ENCODE measurements at places on chromosomes 1 and 21.

GRCh38 chr1:229237320-229237719, 33.6 kb upstream of the RAB4A start:
- DNase-seq = no peak

- no peak for DNase-seq
Measured at GRCh38 chr1:55673416-55673815, 458.3 kb upstream of the USP24 start.

- no peak for DNase-seq
Measured at GRCh38 chr1:40316595-40317393, at the start of gene COL9A2. Gene COL9A2, minus strand, starts transcription at chr1:40317286. Its CDS starts 89 bp downstream, at chr1:40317197.

DNA sequence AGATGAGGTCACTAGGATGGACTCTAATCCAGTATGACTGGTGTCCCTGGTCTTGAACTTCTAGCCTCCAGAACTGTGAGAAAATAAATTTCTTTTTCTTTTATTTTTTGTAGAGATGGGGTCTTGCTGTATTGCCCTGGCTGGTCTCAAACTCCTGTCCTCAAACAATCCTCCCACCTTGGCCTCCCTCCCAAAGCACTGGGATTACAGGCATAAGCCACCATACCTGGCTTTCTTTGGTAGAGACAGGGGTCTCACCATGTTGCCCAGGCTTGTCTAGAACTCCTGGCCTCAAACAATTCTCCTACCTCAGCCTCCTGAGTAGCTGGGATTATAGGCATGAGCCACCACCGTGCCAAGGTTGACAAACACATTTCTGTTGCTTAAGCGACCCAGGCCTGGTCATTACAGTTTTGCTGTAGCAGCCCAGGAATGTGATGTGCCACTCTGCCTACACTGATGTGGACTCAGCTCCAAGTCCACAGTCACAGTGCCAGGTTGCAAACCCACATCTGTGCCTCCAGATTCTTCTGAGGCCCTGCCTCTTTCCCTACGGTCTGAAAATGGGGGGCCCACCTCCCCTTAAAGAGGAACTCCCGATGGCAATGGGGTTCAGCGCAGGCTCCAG, 15.9 kb downstream of the PYCR2 start:
- no peak for DNase-seq

DNA sequence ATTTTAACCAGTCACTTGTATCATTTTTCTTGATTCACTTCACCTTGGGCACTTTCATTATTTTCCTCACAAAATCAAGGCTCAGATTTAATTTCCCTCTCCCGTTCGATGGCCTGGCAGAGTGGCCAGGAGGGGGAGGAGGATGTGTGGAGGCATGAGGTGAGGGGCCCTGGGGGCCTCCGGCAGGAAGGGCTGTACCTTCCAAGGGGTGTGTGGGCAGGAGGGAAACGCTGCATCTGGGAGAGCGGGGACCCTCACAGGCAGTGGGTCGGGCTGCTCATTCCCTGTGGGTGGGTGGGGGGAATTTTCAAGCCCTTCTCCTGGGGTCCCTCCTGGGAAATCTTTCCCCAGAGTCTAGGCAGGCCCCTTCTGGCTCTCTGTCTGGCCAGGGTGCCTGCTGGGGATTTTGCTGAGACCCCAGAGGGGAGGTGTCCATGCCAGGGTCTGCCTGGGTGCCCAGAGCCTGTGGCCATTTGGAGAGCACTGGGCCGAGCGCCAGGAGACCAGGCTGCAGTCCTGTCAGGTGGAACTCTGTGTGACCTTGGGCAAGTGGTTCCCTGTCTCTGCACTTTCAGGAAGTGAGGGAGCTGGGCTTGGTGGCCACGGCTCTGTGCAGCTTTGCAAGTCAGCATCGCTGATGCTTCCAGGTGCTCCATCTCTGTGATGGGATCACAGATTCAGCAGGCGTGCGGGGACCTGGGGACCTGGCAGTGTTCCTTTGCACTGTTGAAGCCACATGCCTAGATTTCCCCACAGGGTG, 81.9 kb upstream of the C1orf174 start:
- no peak for DNase-seq

DNA sequence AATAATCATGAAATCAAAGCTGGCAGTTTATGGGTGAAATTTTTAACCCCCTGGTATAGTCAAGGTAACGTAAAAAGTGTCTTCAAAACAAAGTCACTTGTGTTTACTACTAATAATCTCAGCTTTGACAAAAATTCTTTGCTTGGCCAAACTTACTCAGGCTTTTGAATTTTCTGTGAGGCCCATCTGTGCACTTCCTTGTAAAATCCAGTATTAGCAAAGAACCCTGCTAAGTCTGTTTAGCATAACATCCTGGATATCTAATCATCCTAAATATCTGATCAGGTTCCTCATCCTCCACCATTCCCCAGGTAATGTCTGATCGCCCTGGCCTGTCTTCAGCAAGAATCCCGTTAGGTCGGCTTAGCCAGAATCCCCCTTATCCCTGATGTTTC, 3.0 kb downstream of the LYST start:
- DNase-seq = no peak

GRCh38 chr1:27410709-27411108, 18.3 kb downstream of the GPR3 start:
- no peak for DNase-seq

- DNase-seq = no peak
Measured at GRCh38 chr1:178277793-178278530, 184.1 kb downstream of the RASAL2 start.

DNA sequence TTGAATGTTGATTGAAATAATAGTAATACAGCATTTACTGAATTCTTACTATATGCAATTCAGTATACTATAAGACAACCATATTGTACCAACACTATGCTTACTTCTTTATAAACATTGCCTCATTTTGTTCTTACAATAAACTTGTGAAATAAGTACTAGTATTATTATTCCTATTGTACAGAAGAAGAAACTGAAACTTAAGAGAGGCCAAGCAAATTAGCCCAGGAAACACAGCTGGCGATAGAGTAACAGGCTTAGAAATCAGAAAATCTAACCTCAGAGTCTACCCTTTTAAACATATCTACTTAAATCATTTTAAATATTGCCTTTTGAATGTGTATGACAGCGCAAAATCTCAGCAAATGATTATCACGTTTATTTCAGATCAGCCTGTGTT, 41.7 kb downstream of the FASLG start:
- no peak for DNase-seq

DNA sequence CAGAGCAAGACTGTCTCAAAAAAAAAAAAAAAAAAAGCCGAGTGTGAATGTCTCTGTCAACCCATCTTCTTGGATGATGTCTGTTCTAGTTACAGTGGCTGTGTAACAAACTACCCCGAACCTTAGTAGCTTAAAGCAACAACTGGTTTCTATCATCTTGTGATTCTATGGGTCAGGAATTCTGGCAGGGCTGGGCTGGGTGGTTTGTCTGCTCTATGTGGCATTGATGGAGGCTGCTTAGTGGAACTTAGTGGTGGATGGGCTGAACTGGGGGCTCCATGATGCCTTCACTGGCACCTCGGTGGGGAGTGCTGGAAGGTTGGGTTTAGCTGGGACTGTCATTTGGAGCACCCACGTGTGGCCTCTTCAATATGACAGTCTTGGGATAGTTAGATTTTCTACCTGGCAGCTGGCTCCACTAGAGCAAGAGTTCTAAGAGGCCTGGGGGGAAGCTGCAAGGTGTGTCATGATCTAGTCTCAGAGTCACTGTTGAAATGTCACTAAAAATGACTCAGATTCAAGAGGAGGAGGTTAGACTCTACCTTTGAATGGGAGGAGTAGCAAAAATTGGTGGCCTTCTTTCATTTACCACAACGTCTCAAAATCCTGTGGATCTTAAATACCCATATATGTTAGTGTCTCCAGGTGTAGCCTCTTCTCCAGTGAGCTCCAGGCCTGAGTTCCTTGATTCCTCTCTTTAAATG, 18.6 kb downstream of the ACOT11 start:
- no peak for DNase-seq

DNA sequence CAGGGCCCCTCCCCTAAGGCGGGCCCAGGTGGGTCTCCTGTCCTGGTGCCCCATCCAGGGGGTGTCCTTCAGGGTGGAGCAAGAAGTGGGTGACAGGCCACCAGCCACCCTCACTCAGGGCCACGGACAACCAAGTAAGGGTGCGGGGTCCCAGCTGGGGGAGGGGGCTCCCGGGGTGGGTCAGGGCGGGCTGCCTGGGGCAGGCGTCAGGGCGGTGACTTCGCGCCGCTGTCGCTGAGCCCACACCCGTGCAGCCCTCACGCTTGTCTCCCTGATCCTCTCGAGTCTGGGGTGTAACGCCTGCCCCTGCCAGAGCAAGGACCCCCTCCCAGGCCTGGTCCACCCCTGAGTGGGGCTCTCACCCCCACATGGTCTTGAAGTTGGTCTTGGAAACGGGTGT, 22.2 kb downstream of the ARHGEF16 start:
- DNase-seq = no peak

DNA sequence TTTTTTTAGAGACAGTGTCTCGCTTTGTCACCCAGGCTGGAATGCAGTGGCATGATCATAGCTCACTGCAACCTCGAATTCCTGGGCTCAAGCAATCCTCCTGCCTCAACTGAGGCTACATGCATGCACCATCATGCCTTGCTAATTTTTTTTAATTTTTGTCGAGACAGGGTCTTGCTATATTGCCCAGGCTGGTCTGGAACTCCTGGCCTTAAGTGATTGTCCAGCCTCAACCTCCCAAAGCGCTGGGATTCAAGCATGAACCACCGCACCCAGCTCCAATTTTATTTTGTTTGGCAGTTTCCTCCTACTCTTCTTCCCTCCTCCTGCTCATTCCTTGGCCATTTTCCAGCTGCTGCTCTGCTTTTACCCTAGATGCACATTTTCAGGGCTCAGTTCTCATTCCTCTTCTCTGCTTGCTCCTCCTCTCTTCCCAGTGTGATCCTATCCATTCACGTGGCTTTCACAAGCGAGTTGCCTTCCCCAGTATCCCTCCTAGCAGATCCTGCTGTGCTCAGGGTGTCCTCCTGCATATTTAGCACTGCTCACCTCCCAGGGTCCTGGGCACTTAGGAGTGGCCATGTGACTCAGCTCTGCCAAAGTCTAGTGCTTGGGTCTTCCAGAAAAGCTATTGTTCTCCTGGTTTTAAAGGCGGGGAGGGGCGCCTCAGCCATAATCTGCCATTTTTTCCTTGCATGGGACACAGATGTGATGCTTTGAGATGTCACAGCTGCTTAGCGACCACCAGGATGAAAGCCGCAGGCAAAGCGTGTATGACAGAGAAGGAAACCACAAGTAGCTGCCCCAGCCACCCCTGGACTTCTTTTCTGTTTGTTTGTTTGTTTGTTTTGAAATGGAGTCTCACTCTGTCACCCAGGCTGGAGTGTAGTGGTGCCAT, 33.7 kb downstream of the PSEN2 start:
- no peak for DNase-seq

DNA sequence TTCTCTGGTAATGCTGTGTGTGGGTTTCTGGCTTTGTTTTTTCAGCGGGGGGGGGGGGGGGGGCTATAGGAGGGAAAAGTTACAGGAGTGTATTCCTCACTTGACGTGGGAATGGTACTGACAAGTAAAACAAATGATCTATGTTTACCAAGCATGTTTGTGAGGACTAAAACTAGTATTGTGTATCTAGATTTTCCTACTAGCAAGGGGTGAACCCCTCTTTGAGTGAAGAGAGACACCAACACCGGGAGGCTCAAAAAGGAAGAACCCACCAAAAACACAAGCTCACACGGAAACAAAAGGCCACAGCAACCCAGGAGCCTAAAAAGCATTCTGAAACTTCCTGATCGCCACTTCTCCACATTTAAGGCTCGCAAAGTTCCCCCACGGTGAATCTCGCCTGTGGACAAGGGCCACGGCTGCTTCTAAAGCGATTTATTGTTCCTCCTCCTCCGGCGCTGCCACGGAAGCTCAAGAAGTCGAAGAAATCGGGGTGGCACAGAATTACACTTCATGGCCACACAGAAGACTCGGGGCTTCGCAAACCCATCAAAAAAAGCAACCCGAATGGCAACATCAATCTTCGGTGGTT, 703 bp downstream of the PUM1 start:
- no peak for DNase-seq

DNA sequence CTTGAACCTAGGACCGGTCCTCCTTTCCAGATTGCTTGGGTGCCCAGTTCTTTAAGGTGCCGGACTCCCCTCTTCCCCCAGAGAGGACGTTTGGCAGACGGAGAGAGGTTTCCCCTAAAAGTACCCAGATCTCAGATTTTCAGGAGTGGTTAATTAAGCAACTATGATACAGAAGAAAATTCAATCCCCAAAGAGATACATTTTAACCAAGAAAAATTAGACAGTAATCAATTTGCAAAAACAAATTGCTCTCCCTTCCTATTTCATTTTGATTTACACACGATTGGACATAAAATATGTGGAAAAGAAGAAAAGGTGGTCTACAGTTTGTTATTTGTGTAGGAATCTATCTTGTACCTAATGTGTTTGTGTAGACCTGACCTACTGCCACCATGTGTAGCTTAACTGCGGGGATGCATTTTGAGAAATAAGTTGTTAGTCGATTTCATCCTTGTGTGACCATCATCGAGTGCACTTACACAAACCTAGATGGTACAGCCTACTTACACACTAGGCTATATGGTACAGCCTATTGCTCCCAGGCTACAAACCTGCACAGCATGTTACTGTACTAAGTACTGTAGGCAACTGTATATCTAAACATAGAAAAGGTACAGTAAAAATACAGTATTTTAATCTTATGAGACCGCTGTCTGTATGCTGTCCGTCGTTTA, 755 bp downstream of the RPAP2 start:
- DNase-seq = no peak

DNA sequence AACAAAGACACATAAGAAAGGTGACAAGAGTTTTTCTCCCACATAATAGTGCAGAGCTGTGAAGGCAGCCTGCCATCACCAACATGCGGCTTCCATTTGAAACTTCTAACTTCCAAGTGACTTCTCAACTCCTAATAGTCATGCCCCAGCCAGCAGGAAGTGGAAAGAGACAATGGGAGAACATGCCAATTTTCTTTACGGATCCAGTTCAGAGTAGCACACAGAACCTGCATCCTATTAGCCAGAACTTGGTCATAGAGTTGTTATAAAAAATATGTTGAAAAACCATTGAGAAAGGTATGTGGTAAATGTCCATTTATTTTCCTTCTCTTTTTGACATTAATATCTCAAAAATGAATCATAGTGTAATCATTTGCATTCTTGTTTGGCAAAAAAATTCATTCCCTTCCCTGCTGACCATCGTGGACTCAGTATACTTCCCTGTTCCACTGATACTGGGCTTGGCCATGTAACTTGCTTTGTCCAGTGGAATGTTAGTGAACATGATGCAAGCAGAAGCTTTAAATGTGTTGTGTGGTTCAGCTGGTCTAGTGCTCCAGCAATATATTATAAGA, 197.4 kb downstream of the SEC16B start:
- no peak for DNase-seq

GRCh38 chr1:203823306-203823705, 27.9 kb downstream of the ZBED6 start:
- no peak for DNase-seq
